LNCaP clone FGC (cell line): ENCODE measurements at places on chromosomes 5 and 9.

DNA sequence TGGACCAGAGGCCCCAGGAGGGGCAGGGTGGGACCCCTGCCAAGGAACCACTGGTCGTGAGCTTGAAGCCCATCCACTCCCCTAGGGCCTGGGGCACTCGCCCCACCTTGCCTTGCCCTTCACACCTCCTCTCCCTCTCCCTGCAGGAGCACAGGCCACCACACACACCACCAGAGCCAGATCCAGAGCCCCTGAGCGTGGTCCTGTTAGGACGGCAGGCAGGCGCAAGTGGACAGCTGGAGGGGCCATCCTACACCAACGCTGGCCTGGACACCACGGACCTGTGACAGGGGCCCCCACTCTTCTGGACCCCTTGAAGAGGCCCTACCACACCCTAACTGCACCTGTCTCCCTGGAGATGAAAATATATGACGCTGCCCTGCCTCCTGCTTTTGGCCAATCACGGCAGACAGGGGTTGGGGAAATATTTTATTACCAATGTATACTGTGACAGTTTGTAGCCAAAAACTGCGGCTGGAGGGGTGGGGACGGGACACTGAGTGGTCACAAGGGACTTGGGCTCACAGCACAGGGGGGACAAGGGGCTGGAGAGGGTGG is 14.5 kb downstream of the GPRIN1 start:
- DNase-seq, result no peak

DNA sequence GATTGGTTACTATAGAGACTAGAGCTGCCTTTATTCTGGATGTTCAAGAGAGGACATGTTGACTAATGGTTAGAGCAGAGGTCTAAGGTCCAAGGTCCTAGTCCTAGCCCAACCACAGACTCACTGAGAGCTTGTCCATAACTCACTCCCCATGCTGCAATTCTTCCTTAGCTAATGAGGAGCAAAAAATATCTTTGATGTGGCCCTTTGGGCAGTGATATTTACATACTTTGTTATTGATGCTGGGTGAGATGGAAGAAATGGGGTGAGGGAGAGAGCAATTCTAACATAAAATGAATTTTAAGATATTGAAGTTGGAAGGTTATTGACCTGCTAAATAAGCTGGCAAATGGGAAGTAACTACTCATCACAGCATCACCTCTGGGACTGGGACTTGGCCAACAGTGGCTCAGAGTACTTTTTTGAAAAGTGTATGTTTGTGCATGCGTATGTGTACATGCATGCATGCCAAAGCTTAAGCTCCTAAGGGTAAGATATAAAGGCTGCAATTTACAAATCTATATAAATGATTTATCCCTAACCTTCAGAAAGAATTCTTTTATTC is 58.0 kb upstream of the ANKRD55 start:
- DNase-seq, result no peak

- no peak for DNase-seq
Measured at GRCh38 chr5:116440457-116441001, 134.1 kb downstream of the SEMA6A start.

DNA sequence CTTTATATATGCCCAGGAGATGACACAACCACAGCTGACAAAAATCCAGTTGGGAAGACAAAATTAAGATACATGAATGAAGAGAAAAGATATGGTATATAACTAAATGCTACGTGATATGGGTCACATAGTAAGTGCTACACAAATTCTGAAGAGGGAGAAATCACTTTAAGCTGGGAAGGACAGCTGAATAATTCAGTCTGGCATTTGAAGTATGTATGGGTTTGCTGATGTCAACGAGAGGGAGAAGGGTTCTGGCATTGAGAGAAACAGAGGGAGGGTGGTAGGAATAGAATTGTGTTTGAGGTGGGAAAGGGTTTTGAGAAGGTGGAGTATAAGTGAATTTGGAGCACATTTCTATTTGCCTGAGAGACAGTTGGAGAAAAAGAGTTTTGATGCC is 6.7 kb upstream of the SLIT3 start:
- DNase-seq, result no peak

GRCh38 chr9:124363326-124364096 is 51.7 kb downstream of the PSMB7 start:
- no peak for DNase-seq
